ENCODE measurements at places on chromosomes 11 and 22.

DNA sequence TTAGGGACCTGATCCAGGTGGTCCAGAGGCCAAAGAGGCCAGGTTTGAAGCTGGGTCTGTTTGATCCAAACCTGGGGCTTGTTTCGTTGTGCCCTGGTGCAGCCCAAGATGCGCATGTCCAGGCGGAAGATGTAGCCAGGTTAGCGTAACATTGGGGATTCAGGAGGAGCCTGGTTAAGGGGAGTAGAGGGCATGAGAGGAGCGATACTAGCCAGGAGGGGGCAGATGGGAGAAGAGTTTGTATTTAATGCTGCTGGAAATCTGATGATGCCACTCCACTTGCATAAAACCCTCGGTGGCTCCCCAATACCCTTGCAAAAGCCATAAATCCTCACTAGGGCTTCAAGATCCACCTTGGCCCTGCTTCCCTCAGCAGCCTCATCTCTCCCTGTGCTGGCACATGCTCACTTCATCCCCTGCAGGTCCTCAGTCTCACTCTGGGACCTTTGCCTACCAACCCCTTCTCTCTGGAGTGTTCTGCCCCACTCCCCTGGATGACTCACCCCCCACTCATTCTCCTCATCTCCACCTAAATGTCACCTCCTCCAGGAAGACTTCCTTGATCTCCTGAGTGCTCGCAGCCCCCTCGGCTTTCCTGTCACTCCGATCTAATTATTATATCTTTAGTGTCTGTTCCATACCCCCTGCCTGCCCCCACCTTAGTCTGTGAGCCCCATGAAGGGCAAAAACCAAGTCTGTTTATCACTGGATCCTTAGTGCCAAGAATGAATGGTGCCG, 95.9 kb downstream of the MIAT start:
- DNase-seq: no peak
- H3K27ac ChIP-seq: no peak overlapping the region
- peaks cover 8% of the 10 kb centered on the region for H3K4me1 ChIP-seq
- peaks cover 2% of the 10 kb centered on the region for H3K36me3 ChIP-seq
- no peaks in the 10 kb centered on the region for H3K27me3 ChIP-seq

DNA sequence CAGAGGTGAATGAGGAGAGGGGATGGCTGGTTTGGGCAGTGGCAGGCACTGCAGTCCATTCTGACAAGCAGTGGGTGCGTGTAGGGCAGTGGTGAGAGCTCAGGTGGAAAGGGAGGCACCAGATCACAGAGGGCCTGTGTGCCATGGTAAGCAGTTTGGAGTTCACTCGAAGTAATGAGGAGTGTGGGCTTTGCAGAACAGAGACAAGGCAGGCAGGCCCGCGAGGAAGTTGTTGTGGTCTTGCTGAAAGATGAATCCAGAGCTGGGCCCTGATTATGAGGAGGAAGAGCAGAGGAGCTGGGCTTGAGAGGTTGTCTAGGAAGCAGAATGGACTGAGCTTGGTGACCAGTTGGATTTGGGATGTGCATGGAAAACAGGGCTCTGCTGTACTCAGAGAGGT, 1.6 kb upstream of the DNAJB13 start:
- peaks cover 10% of the 10 kb centered on the region for H3K27me3 ChIP-seq
- H3K4me1 ChIP-seq: peaks cover 2% of the 10 kb centered on the region
- H3K27ac ChIP-seq: no peak overlapping the region
- DNase-seq: no peak
- no peak overlapping the region for H3K4me3 ChIP-seq

DNA sequence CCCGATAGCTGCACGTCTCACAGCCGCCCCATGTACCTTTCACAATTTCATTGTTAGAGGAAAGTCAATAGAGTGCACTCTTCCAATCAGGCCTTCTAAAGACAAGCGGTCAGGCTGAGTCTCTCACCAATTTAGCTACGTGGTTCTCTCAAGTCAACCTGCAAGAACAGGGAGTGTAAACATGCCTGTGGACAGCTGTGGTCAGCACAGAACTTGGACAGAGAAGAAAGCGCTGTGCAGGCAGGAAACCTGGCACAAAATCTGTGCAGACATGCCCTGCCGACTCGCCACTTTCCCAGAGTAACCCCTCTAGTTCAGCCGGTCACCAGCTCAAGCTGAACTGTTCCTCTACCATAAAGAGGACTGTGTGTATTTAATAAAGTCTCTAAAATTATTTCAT, 39.5 kb downstream of the CHKA start:
- no peak overlapping the region for H3K27ac ChIP-seq
- H3K27me3 ChIP-seq: no peaks in the 10 kb centered on the region
- no peaks in the 10 kb centered on the region for H3K36me3 ChIP-seq
- DNase-seq: no peak
- H3K4me3 ChIP-seq: no peak overlapping the region

- DNase-seq: no peak
- no peak overlapping the region for H3K4me3 ChIP-seq
- H3K27me3 ChIP-seq: peaks cover 6% of the 10 kb centered on the region
- H3K27ac ChIP-seq: no peak overlapping the region
- peaks cover 7% of the 10 kb centered on the region for H3K4me1 ChIP-seq
Measured at GRCh38 chr11:66981976-66982578, 7.0 kb downstream of the C11orf86 start.

DNA sequence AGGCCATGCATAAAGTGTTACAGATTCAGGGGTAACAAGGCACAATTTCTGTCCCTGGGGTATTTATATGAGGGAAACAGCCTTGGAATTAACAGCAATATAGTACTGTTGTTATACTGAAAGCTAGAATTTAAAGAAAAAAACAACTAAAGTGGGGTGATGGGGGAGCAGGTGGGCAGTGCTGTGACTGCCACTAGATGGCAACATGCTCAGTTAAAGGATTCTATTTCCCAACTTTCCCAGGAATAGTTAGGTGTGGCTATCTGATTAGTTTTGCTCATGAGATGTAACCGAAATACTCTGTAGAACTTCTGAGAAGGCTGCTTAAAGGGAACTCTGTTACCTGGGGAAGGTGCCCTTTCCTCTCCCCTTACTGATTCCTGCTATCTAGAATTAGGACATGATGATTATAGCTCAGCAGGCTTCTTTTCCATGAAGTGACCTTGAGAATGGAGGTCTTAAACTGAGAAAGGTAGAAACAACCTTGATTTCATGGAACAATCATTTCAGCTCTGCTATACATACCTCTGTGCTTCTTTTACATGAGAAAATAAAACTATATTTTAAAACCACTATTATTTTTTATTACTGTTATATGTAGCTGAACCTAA, 102.6 kb downstream of the RELT start:
- peaks cover 2% of the 10 kb centered on the region for H3K36me3 ChIP-seq
- H3K27ac ChIP-seq: no peak overlapping the region
- DNase-seq: no peak
- H3K4me1 ChIP-seq: peaks cover 8% of the 10 kb centered on the region

GRCh38 chr22:25490896-25491295, 73.6 kb upstream of the GRK3 start:
- no peak overlapping the region for H3K4me3 ChIP-seq
- no peak for DNase-seq
- peaks cover 2% of the 10 kb centered on the region for H3K36me3 ChIP-seq

GRCh38 chr11:126165311-126165720, 46.1 kb downstream of the RPUSD4 start:
- H3K36me3 ChIP-seq: no peaks in the 10 kb centered on the region
- DNase-seq: no peak
- peaks cover 51% of the 10 kb centered on the region for H3K27me3 ChIP-seq
- H3K4me3 ChIP-seq: no peak overlapping the region
- H3K27ac ChIP-seq: no peak overlapping the region

- no peaks in the 10 kb centered on the region for H3K4me1 ChIP-seq
- no peak overlapping the region for H3K4me3 ChIP-seq
- H3K27ac ChIP-seq: no peak overlapping the region
- H3K27me3 ChIP-seq: peaks cover 34% of the 10 kb centered on the region
- no peak for DNase-seq
Measured at GRCh38 chr11:33959855-33960400, 68.1 kb upstream of the LMO2 start.

DNA sequence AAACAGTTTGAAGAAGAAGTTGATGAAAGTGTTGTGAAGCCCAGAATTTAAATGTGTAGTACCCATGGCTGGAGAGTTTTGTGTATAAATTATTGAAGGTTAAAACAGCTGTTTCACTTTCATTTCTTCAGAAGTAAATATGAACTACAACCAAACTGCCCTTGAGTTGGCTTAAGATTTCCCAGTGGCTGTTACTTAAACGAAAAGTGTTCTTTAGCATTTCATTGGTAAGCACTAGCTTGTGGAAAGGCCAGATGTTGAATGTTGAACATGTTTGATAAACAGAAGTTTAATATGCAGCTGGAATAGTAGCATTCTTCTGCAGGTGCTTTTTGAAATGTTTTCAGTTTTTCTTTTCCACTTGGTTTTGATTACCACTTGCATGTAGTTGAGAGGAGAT, 83.2 kb upstream of the TNRC6B start:
- H3K27ac ChIP-seq: no peak overlapping the region
- DNase-seq: no peak
- peaks cover 43% of the 10 kb centered on the region for H3K4me1 ChIP-seq
- H3K36me3 ChIP-seq: no peaks in the 10 kb centered on the region
- H3K4me3 ChIP-seq: peak overlapping the region; percentile 77
- no peaks in the 10 kb centered on the region for H3K27me3 ChIP-seq

DNA sequence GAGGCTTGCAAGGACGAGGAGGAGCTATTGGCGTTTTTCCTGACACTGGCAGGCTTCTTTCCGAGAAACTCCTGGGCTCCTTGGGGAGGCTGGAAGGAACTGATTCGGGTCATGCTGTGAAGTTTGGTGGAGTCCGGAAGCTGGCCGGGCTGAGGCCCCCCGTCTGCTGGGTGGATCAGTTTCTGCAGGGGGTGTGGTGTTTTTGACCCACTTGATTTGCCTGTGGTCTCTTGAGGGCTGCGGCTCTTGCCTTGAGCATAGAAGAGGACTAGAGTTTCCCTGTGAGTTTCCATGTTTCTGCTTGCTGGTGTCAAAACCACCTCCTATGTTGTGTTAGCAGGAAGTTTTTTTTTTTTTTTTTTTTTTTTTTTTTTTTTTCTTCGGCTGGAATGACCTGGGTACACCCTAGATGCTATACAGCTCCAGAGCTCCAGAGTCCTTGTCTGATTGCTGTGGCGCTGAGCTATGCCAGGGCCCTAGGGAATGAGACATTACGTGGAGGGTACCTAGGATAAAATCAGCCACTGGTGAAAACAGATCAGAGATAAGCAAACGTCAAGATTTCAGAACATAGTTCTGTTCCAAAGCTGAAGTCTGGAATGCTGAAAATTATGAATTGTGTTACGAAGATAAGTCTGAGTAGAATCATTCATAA, 728 bp downstream of the TBC1D22A start:
- H3K4me1 ChIP-seq: peaks cover 54% of the 10 kb centered on the region
- H3K27me3 ChIP-seq: no peaks in the 10 kb centered on the region
- H3K4me3 ChIP-seq: peak overlapping the region; percentile 97
- peak; percentile 33 for DNase-seq

DNA sequence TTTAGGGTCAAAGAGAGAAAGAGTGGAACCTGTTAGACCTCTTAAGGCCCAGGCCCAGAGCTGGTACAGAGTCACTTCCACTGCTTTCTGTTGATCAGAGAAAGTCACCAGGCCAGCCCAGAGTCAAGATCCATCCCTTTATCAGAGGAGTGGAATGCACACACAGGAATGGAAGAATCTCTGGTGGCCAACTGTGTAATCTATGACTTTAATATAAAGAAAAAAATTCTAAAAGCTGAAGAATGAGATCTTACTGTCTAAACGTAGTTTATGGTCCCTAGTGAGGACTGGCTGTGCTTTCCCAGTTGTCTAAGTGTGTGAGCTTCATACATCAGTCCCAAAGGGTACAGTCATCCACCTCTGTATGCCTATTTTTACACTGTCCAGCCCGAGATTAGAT, 51.0 kb downstream of the PPFIBP2 start:
- H3K36me3 ChIP-seq: peaks cover 2% of the 10 kb centered on the region
- no peaks in the 10 kb centered on the region for H3K27me3 ChIP-seq
- H3K4me3 ChIP-seq: no peak overlapping the region
- no peak overlapping the region for H3K27ac ChIP-seq

DNA sequence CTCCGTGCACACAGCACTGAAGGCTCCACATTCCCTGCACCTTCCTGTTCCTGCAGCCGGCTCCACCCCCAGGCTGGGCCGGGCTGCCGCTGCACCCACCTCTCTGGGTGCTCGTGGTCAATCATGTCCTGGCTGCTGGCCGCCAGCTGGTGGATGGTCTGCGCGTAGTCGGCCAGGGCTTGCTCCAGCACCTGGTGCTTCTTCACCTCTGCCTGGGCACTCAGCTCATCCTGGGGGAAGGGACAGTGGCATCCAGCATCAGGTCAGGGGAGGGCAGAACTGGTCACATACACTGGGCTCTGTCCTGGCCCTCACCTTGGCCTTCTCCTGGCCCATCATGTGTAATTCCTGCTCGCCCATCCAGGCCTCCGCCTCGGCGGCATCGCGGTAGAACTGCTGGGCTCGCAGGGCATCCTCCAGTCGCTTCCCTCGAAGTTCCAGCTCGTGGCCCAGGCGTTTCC, 15.2 kb upstream of the RBM4B start:
- H3K27me3 ChIP-seq: peaks cover 12% of the 10 kb centered on the region
- no peak overlapping the region for H3K27ac ChIP-seq
- no peaks in the 10 kb centered on the region for H3K36me3 ChIP-seq
- DNase-seq: no peak
- no peak overlapping the region for H3K4me3 ChIP-seq

DNA sequence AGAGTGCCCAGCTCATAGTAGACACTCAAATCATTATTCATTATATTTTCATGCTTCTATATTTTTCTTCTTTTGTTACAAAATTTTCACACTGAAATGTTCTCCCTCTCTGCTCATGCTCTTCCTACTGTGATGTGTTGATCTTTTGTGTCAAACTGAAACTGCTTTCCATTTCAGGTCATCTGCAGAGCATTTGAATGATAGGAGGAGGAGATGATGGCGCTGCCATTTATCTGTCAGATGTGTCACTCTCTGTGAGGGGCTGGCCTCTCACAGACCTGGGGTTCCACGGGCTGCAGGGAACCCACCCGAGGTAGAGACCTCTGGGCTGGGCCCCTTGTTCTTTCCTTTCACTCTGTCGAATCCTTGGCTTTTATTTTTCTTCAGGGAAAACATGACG, 41.1 kb downstream of the OR10A6 start:
- H3K27me3 ChIP-seq: peaks cover 15% of the 10 kb centered on the region
- H3K4me1 ChIP-seq: peaks cover 6% of the 10 kb centered on the region
- H3K4me3 ChIP-seq: no peak overlapping the region
- peak overlapping the region; percentile 53 for H3K27ac ChIP-seq

GRCh38 chr22:41446639-41447434, at the start of gene TOB2:
Gene TOB2, minus strand, starts transcription at chr22:41446801. Its CDS starts 9,456 bp downstream, at chr22:41437345.
- H3K36me3 ChIP-seq: peaks cover 2% of the 10 kb centered on the region
- no peaks in the 10 kb centered on the region for H3K27me3 ChIP-seq
- DNase-seq: peak; percentile 94
- peak within 1 kb of the TSS; percentile 93 for H3K27ac ChIP-seq
- peak within 1 kb of the TSS; percentile 97 for H3K4me3 ChIP-seq
- peaks cover 34% of the 10 kb centered on the region for H3K4me1 ChIP-seq

GRCh38 chr11:78371221-78371891, 46.3 kb downstream of the GAB2 start:
- H3K36me3 ChIP-seq: no peaks in the 10 kb centered on the region
- H3K4me1 ChIP-seq: peaks cover 9% of the 10 kb centered on the region
- H3K27ac ChIP-seq: no peak overlapping the region
- no peaks in the 10 kb centered on the region for H3K27me3 ChIP-seq
- no peak overlapping the region for H3K4me3 ChIP-seq
